ENCODE measurements at places on chromosomes 2 and 18. TPM values are rescaled to one million over a fixed set of nuclear protein-coding genes. Genes with fewer than 3 reads are reported as not detected.

DNA sequence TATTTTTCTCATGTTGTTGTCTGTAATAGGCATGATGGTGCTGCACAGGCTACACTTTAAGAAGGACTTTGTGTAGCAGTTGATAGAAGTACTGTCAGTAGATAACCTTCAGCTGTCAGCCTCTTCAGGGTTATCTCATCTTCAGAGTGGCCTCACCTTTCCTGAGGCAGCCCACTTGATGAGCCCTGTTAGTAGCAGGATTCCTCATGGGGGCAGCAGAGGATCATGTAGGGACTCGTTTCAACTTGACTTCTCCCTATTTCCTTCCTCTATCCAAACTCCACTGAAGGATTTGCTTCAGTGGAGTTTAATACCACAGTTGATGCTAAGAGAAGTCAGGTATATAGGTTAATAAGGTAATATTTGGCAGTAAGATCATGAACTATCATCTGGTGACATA, 530.3 kb upstream of the FSIP2 start:
- DNase-seq, result no peak

- DNase-seq, result no peak
Observed at GRCh38 chr18:3689986-3690763, 240.2 kb downstream of the TGIF1 start.

DNA sequence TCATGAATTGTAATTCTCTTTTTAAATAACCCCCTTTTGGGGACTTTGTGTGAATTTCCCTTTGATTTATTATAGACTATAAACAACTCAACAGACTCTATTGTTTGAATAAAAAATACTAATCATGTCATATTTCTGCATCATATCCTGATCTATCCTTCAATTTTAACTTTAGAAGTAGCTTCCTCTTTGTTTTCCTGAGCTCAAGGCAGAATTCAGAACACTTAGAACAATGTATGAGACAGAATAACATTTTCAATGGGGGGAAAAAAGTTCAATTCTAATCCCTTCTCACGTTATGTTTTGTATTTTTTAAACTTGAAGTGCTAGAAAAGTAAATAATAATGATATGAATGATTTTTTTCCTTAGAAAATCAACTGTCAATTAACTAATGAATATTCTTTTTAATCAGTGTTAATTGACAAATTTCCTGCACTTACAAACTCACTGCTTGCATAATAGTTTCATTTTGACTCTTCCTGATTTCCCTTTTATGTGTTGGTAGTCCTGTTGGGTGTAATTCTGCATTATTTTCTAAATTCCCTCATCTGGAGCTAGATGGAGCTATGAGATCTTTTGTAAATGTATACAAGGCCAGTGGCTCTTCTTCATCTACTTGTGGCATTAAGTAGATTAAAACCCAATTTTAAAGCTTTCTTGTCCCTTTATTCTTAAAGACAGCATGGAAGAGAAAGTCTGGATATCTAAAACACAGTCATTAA, 326.1 kb downstream of the PARD3B start:
- DNase-seq, result no peak

DNA sequence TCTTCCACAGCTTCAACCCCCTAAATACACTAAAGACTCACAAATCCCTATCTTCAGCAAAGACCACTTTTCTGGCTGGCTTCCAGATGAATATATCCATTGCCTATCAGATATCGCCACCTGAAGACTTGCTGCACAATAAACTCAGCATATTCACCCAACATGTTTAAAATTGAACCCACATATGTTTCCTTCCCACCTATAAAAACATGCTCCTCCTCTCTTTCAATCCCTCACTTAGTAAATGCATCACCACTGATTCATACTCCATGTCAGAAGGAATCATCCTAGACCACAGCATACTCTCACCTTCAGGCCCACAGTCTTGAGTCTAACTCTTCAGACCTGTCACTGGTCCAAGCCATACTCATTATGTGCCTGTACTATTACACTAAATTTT, 5.3 kb downstream of the SPC25 start:
- DNase-seq, result no peak

DNA sequence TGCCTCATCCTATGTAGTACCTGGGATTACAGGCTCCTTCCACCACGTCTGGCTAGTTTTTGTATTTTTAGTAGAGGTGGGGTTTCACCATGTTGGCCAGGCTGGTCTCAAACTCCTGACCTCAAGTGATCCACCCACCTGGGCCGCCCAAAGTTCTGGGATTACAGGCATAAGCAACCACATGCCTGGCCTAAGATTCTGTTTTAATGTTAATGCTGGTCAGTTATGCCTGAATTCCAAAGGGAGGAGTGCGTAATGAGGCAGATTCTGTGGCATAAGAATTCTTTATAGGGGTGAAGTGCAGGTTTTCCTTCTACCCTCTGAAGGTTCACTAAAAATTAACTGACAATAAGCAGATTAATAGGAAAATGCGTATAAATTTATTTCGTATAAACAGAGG, 1343.8 kb upstream of the LRRTM1 start:
- no peak for DNase-seq

DNA sequence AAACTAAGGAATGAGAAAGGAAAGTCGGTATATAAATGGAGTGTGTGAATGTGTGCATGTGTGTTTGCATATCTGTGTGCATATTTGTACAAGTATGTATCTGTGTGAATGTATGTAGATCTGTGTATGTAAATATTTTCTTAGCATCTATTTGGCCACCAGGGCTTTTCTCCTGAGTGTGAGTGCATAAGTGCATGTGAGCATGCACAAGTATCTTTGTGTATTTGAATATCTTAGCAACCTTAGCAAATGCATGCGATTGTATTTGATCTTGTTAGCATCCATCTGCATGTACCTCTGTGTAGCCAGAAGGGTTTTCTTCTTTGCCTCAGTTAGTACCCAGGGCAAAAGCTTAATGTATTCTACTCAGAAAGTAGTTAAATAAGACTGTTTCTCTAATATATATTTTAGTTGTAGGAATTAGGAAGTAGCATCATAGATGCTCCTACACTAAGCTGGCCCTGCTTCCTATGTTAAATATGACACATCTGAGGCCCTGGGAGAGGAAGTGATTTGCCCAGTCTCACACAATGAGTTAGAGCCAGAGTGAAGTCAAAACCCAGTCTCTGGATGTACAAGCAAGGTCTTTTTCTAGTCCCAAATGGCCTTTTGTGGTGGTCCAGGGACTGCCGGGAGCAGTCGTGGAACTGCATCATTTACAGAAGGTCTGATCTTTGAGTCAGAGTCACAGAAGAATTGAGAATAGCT, 9.2 kb downstream of the FKBP1B start:
- DNase-seq, result no peak

DNA sequence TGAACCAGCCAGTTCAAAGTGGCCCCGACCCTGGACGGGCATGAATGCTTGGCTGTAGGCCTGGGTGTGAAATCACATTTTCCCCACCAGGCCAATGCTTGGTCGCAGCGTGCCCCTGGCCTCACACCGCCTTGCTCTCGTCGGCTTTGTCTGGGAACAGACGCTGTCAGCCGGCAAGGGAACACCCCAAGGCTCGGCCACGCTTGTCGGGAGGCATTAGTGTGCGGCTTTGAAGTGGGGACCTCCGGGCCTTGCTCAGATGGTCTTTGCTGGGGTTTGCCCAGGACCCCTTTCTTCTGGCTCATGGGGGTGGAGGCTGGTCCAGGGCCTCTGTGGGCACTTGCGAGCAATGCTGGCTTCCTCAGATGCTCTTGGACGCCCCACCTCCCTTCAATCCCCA, 79.1 kb downstream of the INHBB start:
- DNase-seq, result no peak

DNA sequence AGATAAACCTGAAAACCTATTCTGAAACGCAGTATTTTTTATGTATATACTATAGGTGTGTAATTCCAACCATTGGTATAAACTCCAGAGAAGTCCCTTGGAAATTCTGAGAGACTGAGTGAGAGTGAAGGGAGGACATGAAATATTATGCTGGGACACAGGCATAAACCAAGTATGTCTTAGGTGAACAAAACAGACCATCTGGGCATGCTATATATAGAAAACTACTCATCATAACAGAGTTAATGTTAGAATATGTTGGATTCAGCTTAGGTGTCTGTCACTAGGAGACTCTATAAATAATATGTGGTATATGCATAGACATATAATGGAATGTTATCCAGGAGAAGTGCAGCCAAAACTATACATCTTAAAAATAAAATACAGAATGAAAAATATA, 282.6 kb downstream of the LRP1B start:
- no peak for DNase-seq

- no peak for DNase-seq
Observed at GRCh38 chr2:218019411-218020060, 16.7 kb upstream of the TNS1 start.

DNA sequence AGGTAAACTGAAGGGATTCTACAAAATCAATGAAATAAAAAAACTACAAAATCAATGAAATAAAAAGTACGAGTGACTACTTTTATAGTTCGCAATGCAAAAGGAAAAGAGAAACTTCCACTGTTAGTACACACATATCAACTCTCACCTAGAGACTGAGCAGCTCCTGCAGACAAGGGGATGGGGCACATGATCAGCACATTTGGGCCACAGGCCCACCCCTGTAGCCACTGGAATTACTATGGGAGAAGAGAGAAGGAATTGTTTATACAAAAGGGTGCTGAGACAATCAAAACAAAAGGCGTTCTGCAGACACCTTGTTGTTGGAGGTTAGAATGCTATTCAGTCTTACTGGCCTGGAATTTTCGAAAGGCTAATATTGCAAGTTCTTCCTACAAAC, 34.7 kb upstream of the CD226 start:
- no peak for DNase-seq

GRCh38 chr2:56476509-56477071, 292.8 kb downstream of the CCDC85A start:
- DNase-seq, result no peak

GRCh38 chr18:24982831-24983230, 369.1 kb downstream of the ZNF521 start:
- DNase-seq, result no peak

DNA sequence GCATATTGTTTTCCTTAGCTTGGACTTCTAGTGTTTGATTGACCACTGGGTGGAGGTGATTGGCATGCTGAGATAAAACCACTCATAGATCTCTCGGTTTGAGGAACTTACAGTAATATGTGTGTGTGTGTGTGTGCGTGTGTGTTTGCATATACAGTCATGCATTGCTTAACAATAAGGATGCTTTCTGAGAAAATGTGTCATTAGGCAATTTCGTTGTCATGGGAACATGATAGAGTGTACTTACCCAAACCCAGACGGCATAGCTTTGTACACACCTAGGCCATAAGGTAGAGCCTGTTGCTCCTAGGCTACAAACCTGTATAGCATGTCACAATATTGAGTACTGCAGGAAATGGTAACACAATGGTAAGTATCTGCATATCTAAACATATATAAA, 167.3 kb downstream of the NYAP2 start:
- DNase-seq, result no peak

DNA sequence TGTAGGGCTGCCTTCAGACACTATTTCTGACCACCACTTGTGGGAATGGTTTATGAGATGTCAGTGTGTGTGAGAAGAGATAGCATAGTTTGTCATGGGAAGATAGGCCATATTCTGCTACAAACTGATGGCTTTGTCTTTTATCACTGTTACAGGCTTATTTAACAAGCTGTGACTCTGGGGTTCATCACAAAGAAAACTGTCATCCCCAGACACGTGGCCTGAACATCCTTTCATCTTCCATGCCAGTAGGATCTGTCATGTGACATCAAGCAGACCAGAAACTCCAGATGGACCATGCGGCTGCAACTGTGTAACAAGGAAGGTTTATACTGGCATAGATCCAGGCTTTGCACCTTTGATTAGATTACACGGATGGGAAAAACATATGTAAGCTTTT, 128.6 kb upstream of the KCNH7 start:
- DNase-seq, result no peak

DNA sequence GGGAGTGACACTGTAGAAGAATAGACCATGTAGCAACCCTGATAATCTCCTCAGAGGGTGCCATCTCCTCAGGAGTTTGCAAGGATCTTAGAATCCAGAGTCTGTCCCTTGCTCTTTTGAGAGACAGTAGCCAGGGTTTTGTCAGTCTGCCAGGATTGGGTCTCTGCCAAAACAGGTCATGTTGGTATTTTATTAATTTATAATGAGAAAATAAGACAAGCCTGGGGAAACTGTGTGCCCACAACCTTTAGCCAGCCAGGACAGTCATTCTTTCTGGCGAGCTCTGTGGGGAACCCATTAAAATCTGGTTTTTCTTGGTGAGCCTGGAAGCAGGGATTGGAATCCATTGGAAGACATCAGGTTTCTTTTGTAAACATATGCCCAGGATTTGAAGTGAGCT, 78.6 kb downstream of the PTPRM start:
- no peak for DNase-seq

DNA sequence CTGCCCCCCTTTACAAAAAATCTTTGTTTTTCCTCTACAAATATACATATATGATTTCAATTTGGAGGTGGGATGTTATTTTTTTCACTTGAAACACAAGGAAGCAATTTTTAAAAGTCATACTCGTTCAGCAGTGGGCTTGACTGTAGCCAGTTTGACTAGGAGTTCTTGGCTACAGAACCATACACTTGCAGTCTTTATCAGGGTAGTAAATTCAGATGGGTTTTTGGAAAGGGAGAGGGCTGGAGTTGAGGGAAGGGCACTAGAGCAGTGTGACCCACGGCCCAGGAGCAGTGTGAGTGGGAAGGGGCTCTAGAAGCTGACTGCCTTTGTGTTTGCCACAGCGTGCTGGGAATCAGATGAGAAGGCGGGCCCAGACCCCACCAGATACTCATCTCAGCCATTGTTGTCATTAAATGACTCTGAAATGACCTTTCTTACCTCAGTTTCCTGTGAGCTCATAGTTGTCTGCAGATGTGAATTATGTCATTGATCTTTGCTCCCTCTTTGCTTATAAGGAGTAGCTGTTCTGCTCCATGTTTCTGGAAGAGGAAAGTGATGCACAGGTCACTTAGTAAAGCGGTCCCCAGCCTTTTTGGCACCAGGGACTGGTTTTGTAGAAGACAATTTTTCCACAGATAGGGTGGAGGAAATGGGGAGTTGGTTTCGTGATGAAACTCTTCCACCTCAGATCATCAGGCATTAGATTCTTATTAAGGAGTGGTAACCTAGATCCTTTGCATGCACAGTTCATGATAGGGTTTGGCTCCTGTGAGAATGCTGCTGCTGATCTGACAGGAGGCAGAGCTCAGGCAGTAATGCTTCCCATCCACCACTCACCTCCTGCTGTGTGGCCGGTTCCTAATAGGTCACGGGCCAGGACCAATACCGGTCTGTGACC, 116.8 kb downstream of the SPTBN1 start:
- DNase-seq, result no peak

DNA sequence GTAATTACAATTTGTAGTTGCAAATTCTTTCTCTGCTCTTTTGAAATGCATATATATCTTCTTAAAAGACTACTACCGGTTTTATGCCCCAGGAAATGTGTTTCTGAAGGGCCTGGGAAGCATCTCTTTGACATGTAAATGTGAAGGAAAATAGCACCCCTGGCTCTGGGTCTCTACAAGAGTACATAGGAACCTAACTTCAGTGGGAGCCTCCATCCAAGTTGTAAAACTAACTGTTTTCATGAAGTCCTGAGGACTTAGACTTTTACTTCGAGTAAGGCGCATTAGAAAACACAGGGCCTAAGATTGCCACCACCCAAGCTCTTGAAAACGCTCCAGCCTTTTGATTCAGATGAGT, 99.4 kb downstream of the CBLN2 start:
- DNase-seq, result no peak

The LRATD1 gene
- total RNA-seq, result 12.4 TPM

The ARHGAP15 gene
- 2.7 TPM for total RNA-seq
